ENCODE measurements at places on chromosomes 1 and 21.

- peak; percentile 46 for DNase-seq
- H3K27ac ChIP-seq, result no peak overlapping the region
- peaks cover 21% of the 10 kb centered on the region for H3K4me1 ChIP-seq
- H3K27me3 ChIP-seq, result no peaks in the 10 kb centered on the region
Measured at GRCh38 chr1:183306317-183307042, 111.7 kb downstream of the NMNAT2 start.

DNA sequence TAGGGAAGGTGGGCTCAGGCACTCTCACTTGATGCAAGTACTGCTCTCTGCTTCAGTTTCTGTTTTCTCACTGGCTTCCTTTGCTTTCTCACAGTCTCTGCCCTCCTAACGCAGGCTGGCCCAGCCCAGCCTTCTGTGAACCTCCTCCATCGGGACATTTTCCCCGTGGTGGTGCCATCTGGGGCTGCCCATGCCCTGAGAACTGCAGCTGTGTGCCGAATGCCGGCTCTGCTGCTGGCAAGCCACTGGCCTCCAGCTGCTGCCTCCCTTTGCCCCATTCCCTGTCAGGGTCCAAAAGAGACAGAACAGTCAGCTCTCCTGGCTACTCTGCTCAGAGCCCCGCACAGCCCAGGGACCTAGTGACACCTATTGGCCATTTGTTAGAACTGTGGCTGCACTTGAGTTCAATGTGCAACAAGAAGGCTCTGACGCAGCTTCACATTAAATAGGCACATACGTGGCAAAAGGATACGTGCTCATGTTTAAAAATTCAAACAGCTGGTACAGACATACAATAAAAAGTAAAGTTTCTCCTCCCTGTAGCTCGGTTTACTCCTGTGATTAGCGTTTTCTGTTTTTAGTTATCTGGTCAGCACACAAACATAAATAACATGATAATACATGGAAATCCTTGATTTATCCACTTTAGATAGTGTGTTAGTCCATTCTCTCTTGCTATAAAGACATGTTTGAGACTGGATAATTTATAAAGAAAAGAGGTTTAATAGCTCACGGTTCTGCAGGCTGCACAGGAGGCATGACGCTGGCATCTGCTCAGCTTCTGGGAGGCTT lies 46.6 kb downstream of the FCRL5 start:
- H3K27me3 ChIP-seq, result peaks cover 35% of the 10 kb centered on the region
- H3K27ac ChIP-seq, result no peak overlapping the region
- DNase-seq, result peak; percentile 78

GRCh38 chr1:195591917-195592672 lies 1016.1 kb downstream of the KCNT2 start:
- no peaks in the 10 kb centered on the region for H3K36me3 ChIP-seq
- H3K4me3 ChIP-seq, result peak overlapping the region; percentile 54
- peak overlapping the region; percentile 95 for H3K27ac ChIP-seq
- peaks cover 13% of the 10 kb centered on the region for H3K4me1 ChIP-seq
- peak; percentile 83 for DNase-seq

DNA sequence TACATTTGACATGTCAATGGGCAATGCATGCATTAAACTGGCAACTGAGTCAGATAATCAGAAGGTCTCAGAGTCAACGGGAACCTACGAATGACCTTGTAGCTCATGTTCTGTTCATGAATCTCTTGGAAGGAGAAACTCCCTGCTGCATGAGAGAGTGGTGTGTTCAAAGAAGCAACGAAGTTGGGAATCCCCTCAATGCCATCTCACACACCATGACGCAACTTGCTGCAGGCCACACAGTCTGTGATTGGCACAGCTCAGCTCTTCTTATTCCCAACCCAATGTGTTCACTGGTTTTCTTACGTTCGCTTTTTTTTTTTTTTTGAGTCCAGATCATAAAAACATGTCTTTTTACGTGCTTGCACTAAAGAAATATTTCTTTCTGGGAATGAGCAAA lies 53.5 kb upstream of the PRDM2 start:
- no peak overlapping the region for H3K27ac ChIP-seq
- no peak overlapping the region for H3K4me3 ChIP-seq
- no peak for DNase-seq
- H3K36me3 ChIP-seq, result no peaks in the 10 kb centered on the region
- no peaks in the 10 kb centered on the region for H3K27me3 ChIP-seq
- H3K4me1 ChIP-seq, result peaks cover 20% of the 10 kb centered on the region

- H3K4me1 ChIP-seq, result peaks cover 15% of the 10 kb centered on the region
- no peaks in the 10 kb centered on the region for H3K27me3 ChIP-seq
- H3K4me3 ChIP-seq, result no peak overlapping the region
- no peak for DNase-seq
Measured at GRCh38 chr1:160114085-160114484, 1.5 kb upstream of the ATP1A2 start.
